ENCODE measurements at places on chromosomes 12 and 14. TPM values are rescaled to one million over a fixed set of nuclear protein-coding genes. Genes with fewer than 3 reads are reported as not detected.

The ABCD2 gene
- total RNA-seq = 25.0 TPM

DNA sequence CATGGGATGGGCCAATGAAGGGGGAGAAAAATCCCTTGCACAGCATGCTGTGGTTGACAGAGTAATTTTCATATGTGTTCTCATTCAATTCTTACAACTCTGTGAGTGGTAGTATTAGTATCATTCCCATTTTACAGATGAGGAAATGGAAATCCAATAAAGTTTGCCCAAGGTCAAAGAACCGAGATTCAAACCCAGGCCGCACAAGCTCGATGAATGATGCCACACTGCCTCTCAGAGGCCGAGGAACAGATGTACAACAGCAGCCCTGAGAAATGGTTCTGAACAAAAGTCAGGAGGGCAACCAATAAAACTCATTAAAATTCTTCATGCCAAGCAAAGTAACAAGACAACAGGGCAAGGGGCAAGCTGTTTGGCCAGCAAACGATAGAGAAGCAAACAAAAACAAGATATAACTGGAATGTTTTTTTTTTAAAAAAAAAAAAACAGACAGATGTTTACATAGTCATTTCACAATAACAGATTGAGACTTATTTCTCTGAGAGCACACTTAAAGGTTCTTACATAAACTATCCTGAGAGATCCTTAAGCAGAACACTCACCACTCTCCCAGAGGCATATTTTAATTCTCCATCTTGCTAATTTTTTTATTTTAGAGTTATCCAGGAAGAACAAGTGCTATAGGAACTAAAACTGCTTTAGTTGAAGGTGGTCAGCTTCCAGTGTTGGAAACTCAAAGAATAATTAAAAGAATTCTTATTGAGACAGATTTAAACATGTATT lies 85.8 kb downstream of the EXOC5 start:
- no peak overlapping the region for H3K27ac ChIP-seq
- H3K4me3 ChIP-seq = no peak overlapping the region
- no peaks in the 10 kb centered on the region for H3K36me3 ChIP-seq
- peaks cover 42% of the 10 kb centered on the region for H3K27me3 ChIP-seq
- DNase-seq = no peak

DNA sequence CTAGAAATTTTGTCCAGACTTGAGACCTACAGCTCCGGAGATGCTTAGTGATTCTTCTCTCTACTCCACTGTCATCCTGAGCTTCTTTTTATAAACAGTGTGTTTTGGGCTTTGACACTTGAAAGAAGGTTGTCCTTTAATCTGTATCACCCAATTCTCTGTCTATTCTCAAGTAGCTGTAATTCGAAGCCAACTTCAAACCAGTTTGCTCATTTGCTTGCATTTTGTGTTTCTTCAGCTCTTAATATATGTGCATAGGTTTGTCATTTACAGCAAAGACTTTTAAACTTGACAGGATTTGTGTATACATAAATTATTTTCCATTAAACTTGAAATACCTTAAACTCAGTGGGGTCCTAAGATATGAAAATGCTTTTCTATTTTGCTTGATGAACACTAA lies 16.4 kb upstream of the MYBPC1 start:
- H3K4me1 ChIP-seq = no peaks in the 10 kb centered on the region
- no peak overlapping the region for H3K27ac ChIP-seq
- H3K36me3 ChIP-seq = no peaks in the 10 kb centered on the region
- H3K27me3 ChIP-seq = peaks cover 35% of the 10 kb centered on the region

DNA sequence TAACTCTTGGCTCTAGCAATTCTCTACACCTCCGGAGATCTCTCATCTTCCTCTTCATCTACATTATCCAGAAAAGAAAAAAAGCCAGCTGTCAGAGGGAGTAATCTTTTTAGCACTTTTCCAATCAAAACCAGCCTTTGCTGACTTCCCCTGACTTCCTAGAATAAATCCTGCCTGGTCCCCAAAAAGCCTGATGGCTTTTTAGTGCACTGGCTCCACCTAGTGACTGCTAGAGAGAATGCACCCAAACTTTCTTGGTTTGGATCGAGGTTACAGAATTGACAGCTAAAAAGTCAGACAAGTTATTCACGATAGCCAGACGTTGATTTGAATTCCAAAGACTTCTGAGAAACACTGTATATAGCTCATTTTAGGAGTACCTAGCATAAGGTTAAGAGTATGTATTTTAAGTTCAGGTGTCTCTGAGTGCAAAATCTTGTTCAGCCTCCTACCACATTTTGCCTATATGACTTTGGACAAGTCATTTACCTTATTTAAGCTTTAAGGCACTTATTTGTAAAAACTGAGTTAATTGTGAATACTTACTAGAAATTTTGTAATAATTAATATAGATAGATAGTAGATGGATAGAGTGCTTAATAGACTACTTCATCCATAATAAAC lies 185.7 kb upstream of the GRIN2B start:
- H3K27ac ChIP-seq = no peak overlapping the region
- peaks cover 2% of the 10 kb centered on the region for H3K4me1 ChIP-seq
- DNase-seq = peak; percentile 52
- H3K36me3 ChIP-seq = no peaks in the 10 kb centered on the region

DNA sequence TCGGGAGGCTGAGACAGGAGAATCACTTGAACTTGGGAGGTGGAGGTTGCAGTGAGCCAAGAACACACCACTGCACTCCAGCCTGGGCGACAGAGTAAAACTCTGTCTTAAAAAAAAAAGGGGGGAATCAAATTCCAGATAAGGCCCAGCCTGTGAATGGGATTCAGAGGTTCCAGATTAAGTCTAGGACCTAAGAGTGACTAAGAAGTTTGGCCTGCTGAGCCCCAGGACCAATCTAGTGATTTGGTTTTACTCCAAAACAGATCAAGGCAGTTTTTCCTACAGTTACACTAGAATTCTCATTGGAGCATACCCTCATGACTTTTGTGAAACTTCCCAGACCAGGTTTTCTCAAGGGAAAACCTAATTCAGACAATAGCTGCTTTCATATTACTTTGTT lies 22.8 kb downstream of the EXOC5 start:
- H3K27me3 ChIP-seq = no peaks in the 10 kb centered on the region
- H3K4me1 ChIP-seq = no peaks in the 10 kb centered on the region
- no peak overlapping the region for H3K4me3 ChIP-seq
- no peak for DNase-seq

GRCh38 chr12:94140556-94140955 lies 7.8 kb upstream of the PLXNC1 start:
- DNase-seq = peak; percentile 63
- no peak overlapping the region for H3K4me3 ChIP-seq
- peaks cover 26% of the 10 kb centered on the region for H3K27me3 ChIP-seq
- no peaks in the 10 kb centered on the region for H3K4me1 ChIP-seq
- no peak overlapping the region for H3K27ac ChIP-seq
- H3K36me3 ChIP-seq = no peaks in the 10 kb centered on the region

DNA sequence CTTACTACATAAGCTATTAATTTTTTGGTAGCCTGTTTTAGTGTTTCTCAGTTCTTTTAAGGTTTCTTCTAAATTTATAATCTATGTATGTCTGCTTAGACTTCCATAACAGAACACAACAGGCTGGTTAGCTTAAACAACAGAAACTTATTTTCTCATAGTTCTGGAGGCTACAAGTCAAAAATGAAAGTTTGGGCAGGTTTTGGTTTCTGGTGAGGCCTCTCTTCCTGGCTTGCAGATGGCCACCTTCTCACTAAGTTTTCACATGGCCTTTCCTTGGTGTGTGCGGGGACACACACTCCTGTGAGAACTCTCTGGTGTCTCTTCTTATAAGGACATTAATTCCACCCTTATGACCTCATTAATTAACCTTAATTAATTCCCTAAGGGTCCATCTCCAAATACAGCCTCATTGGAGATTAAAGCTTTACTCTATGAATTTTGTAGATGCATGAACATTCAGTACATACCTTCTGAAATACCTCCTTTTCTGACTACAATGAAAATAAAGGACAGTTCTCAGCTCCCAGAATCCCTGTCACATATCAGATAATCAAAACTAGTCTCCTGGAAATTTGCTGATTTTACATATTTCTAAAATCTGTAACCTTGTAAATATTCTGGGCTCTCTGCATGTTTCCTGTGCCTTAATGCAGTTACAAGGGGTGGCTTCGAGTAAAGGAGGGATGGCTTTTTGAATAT lies 23.2 kb upstream of the BMAL2 start:
- peaks cover 26% of the 10 kb centered on the region for H3K4me1 ChIP-seq
- H3K27me3 ChIP-seq = no peaks in the 10 kb centered on the region
- no peak for DNase-seq
- peak overlapping the region; percentile 74 for H3K27ac ChIP-seq
- no peak overlapping the region for H3K4me3 ChIP-seq

DNA sequence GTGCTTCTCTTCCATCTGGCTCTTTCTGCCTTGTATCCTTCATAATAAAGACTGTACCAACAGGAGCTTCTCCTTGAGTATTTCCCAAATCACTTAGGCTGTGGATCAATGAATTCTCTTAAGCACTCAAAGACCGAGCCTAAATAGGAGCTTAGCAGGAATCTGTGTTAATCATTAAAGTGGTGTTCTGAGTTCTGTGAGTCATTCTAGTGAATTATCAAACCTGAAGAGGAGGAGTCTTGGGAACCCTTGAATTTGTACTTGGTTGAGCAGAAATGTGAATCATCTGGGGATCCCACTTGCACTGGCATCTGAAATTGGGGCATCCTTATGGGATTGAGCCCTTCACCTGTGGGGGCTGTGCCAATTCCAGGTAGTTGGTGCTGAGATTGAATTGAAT lies 946.2 kb downstream of the BCL11B start:
- no peak for DNase-seq
- peaks cover 3% of the 10 kb centered on the region for H3K36me3 ChIP-seq
- no peaks in the 10 kb centered on the region for H3K27me3 ChIP-seq
- no peaks in the 10 kb centered on the region for H3K4me1 ChIP-seq
